ENCODE measurements at places on chromosomes 16 and 17. TPM values are rescaled to one million over a fixed set of nuclear protein-coding genes. Genes with fewer than 3 reads are reported as not detected.

Gene ACSM2A
- total RNA-seq = not detected

Gene SLC12A3
- not detected for total RNA-seq

- no peak for DNase-seq
Measured at GRCh38 chr17:27824176-27824715, 23.9 kb upstream of the NOS2 start.

- no peak for DNase-seq
Measured at GRCh38 chr16:6247150-6247549, 1085.5 kb upstream of the RBFOX1 start.

Data from left lung (tissue), 14 donors.